RKO (cell line): ENCODE measurements at places on chromosomes 4 and X.

GRCh38 chr4:85940151-85940550, 419.7 kb downstream of the MAPK10 start:
- no peak for DNase-seq

- no peak for DNase-seq
Observed at GRCh38 chrX:115333446-115333845, 43.9 kb downstream of the LUZP4 start.

- no peak for DNase-seq
Observed at GRCh38 chr4:170004651-170005295, 21.4 kb downstream of the MFAP3L start.

DNA sequence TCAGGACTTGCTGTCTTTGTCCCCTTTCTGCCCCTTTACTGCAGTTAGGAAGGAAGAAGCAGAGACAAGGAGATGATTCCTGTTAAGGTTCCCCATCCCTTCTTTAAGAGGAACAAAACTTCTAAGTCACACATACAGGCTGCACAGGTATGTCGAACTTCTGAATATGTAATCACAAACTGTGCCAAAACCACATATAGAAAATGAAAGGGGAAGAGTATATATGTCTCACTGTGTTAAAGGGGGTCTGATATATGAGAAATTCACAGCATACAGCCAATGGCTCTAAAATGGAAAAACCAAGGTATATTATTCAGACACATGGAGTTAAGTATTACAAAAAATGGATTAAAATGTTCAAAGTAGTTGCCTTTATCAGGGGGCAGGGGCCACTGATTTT, 11.7 kb downstream of the CFAP97 start:
- DNase-seq, result no peak

- DNase-seq, result no peak
Observed at GRCh38 chr4:10024303-10024702, 3.0 kb upstream of the SLC2A9 start.

- DNase-seq, result no peak
Observed at GRCh38 chrX:136477026-136477425, 10.7 kb upstream of the BRS3 start.

DNA sequence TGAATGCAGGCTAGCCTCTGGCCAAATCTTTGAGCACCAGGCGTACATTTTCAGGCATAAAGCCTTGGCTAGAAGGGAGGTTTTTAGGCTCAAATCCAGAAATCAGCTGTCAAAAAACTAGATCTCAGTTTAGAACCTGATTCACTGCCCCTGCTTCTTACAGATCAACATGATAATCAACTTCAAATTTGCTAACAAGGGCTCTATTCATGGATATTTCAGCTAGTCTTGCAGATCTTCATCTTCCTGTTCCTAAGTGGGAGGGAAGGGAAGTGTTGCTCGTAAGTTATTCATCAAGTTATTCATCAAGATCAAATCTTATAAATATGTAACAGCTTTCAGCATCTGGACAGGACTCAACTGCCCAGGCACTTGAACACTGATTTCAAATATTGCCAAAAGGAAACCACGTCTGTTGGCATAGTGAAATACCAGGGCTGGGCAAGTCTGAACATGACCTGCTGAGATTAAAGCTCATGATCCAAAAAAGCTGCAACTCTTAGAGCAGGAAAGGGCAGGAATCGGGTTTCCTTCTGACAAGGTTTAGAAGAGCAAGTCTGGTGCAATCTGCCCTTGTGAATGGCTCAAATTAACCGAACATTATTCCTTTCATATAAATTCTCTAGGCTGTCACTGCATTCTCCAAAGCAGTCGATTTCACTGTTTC, 200.3 kb downstream of the PDGFC start:
- DNase-seq, result no peak

- DNase-seq, result no peak
Observed at GRCh38 chr4:28149762-28150161, 1289.1 kb downstream of the STIM2 start.

- peak; percentile 85 for DNase-seq
Observed at GRCh38 chrX:114800719-114801118, 216.7 kb downstream of the IL13RA2 start.

- DNase-seq, result no peak
Observed at GRCh38 chrX:5965406-5965805, 263.3 kb downstream of the NLGN4X start.

DNA sequence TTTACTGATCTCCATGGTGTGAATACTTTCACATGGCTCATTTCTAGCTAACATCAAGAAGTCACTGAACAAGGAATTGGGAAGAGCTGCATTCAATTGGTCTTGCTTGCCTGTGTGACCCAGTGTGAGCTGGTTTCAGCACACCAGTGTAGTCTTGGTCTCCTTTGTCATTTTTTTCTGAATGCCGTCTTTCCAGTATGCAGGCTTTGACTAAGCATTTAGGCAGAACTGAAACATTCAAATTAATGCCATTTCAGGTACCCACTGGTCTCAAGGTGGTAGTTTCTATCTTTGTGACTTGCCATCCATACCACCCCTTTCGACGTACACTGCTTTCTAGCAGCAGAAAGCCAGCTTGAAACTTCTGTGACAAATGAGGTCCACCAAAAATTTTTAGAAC, 550.5 kb upstream of the BOD1L1 start:
- no peak for DNase-seq

DNA sequence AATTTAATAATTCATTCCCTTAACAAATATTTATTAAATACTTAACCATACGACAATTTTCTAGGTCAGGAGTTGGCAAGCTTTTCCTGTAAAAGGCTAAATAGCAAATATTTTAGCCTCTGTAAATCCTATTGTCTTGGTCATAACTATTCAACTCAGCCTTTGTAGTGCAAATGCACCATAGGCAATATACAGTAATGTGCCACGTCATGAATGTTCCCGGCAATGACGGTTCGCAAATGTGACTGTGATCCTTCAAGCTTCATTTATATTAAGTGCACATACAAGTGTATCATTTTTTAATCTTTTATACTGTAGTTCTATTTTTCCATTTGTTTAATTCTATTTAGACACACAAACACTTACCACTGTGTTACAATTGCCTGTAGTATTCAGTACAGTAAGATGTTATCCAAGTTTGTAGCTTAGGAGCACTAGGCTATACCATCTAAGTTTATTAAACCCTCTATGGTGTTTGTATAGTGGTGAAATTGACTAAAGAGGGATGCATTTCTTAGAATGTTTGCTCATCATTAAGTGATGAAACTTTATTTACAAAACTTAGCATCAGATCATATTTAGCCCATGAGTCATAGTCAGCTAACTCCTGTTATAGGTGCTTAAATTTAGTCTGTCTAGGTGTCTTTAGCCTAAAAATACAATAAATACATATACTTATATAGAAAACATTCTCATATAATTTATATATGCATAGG, 553.6 kb downstream of the STPG2 start:
- DNase-seq, result no peak

- DNase-seq, result no peak
Observed at GRCh38 chr4:4784379-4784778, 75.1 kb upstream of the MSX1 start.

GRCh38 chr4:5827108-5828004, 65.5 kb downstream of the CRMP1 start:
- DNase-seq, result no peak

- peak; percentile 61 for DNase-seq
Observed at GRCh38 chrX:134484039-134484438, 24.1 kb downstream of the HPRT1 start.

GRCh38 chrX:25600776-25601175, 537.4 kb upstream of the MAGEB18 start:
- DNase-seq, result no peak

DNA sequence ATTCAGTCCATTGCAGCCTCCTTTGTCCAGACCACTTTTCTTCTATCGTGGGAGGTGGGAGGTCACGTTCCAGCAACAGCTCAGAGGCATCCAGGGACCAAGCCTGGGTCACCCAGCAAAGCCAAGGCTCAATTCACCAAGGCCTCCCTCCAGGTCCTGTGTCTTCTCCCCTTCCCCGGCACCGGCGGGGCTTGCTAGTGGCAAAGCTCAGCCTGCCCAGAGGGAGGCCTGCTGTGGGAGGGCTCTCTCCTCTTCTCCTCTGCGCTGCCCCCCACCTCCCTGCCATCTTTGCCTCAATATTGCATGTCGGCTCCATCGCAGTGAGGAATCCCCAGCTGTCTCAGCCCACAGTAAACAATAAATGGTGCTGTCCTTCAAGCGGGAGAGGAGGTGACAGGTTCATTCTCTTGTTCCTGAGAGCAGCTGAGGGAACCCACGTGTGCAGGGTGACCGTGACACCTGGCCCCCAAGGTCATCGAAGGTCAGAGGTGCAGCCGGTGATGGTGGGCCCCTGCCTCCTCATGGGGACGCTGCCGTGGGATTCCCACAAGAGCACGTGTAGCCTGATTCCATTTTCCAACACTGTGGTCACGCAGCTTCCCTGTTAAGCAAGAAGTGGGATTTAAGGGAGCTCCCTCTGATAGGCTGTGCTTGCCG, 111.5 kb upstream of the PSAPL1 start:
- no peak for DNase-seq

- DNase-seq, result no peak
Observed at GRCh38 chrX:150270622-150271021, 92.5 kb upstream of the MAMLD1 start.

- no peak for DNase-seq
Observed at GRCh38 chrX:138485767-138486166, 225.8 kb downstream of the FGF13 start.

DNA sequence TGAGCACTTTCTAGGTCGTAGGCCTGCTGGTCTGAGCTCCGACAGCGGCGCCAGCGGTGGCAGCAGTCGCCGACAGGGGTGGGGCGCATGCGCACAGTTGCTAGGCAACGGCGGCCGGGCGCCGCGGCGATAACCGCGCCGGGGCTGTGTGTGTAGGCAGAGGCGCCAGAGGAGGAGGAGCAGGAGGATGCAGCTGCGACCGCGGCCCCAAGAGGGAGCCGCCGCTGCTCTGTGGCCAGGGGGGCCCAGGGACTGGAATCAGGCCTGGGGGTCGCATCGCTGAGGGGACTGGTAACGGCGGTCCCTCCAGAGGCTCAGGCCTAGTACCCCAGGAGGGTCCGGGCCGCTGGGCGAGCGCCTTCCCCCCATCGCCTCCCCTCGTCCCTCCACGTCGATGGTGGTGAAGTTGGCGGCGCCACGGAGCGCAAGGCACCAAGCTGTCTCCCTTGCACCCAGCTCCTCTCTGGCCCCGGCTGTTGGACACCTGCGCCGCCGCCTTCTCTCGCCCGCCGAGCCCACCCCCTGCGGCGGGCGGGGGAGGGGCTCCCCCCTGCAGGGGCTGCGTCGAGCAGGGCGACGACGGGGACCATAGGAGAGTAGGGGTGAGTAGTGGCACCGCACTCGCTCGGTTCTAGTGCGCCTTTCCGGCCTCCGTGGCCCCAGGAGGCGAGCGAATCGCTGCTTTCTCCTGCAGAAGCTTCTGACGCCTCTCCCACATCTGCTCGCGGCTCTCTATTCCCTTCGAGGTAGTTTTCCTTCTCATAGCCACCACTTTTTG, 58.6 kb upstream of the ZC4H2 start:
- peak; percentile 85 for DNase-seq

- peak; percentile 37 for DNase-seq
Observed at GRCh38 chrX:149877636-149878035, 3.3 kb upstream of the MAGEA8 start.

DNA sequence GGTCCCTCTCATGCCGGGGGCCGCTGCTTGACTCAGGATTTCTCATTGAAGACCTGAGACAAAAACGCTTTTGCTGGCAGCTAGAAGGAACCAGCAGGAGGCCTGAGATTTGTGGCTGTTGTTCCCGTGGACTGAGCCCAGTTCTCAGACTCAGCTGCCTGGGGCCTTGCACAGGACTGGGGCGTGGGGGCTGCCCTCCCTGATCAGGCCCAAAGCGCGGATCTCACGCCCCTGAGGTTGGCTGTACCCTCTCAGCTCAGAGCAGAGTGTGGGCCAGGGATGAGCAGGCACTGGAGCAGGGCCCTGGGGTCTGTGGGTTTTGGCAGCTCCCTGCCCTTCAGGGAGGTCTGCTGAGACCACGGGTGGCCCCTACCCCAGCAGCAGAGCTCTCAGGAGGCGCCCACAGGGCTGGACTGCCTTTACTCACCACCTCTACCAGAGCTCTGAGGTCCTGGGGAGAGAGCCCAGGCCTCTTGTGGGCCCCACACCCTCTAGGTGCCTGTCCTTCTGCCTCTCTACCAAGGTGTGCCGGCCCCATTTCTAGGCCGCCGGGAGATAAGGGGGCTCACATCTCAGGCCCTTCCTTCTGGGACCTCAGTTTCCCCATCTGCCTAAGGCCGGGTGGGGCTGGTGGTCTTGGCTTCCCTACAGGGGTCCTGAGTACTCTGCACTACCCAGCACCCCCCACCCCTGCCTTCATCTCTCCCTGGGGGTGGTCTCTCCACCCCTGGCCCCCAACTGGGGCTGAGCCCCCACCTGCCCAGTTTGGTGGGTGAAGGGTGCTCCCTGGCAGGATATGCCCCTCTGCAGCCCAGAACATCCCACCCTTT, 5.6 kb downstream of the MSANTD1 start:
- DNase-seq, result no peak

- no peak for DNase-seq
Observed at GRCh38 chrX:21166272-21166982, 207.8 kb upstream of the CNKSR2 start.

DNA sequence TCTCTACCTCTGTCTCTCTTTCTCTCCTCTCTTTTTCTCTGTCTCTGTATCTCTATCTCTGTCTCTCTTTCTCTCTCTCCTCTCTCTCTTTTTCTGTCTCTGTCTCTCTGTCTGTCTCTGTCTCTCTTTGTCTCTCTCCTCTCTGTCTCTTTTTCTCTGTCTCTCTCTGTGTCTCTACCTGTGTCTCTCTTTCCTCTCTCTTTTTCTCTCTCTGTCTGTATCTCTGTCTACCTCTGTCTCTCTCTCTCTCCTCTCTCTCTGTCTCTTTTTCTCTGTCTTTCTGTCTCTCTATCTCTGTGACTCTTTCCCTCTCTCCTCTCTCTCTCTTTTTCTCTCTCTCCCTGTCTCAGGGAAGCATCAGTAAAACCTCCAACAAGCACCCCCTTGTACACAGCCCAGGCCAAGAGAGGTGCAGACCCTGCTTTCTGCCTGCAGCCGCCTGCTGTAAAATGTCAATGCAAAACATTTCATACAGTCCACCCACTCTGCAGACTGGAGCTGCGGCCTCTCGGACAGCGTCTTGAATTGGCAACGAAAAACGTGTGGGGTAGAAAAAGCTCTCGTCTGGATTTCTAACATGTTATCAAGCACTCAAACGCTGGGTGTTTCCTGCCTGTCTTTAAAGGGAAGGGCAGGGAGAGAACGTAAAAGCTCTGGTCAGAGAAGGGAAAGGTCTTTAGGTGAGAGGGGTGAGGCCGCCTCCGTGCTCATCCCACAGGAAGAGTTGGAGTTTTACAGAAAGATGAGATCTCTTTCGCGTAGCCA, 3.7 kb upstream of the SHOX start:
- DNase-seq, result peak; percentile 11

DNA sequence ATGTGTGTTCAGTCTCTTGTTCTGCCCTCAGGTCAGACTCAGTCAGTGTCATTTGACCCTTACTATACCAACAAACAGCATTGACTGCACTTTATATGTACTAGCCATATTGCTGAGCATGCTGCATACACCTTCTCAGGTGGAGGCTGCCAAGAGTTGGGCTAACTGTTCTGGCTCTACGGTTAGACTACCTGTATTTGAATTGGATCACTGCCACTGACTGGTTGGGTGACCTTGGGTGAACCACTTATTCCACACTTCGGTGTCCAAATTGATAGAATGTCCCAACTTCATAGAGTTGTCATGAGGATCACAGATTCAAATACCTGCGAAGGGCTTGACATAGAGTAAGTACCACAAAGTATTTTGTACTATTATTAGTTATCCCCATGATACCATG, 91.2 kb upstream of the GPR50 start:
- no peak for DNase-seq
